ENCODE measurements at places on chromosomes 4 and X.

DNA sequence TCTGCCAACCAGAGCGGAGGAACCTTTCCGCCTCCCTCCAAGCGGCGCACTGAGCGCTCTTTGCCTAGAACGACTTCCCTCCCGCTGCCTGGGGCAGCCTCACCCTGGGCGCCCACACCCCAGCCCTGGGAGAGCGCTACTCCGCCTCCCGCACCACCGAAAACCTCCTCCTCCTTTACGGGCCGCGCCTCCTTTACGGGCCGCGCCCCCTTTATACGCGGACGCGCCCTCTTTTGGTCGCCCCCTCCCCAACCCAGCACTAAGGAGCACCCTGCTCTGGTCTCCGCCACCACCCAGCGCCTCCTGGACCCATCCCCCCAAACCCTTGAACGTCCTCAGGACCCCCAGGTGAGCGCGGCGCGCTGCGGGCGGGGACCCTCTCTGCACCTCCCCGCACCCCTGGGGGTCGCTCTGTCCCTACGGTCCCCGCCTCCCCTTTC, 586 bp upstream of the NSG1 start:
- peak; percentile 38 for DNase-seq

- DNase-seq = no peak
Measured at GRCh38 chr4:4394644-4395043, 7.7 kb downstream of the NSG1 start.

GRCh38 chrX:8987672-8988250, 46.2 kb downstream of the FAM9B start:
- no peak for DNase-seq

DNA sequence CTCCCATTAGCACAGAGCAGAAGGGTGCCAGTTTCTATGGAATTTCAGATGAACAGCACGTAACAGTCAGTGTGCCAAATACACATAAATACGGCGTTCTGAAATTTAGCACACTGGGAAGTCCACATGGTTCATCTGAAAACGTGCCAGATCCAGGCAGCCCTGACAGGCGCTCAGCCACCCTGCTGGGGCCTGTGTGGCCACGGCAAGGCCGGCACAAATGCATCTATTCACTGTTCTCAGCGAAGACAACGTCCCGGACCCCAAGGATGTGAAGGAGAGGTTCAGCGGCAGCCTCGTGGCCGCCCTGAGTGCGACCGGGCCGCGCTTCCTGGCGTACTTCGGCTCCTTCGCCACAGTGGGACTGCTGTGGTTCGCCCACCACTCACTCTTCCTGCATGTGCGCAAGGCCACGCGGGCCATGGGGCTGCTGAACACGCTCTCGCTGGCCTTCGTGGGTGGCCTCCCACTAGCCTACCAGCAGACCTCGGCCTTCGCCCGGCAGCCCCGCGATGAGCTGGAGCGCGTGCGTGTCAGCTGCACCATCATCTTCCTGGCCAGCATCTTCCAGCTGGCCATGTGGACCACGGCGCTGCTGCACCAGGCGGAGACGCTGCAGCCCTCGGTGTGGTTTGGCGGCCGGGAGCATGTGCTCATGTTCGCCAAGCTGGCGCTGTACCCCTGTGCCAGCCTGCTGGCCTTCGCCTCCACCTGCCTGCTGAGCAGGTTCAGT, 15.6 kb downstream of the DGKQ start:
- no peak for DNase-seq

GRCh38 chrX:111124418-111124817, 28.4 kb downstream of the PAK3 start:
- DNase-seq = no peak

DNA sequence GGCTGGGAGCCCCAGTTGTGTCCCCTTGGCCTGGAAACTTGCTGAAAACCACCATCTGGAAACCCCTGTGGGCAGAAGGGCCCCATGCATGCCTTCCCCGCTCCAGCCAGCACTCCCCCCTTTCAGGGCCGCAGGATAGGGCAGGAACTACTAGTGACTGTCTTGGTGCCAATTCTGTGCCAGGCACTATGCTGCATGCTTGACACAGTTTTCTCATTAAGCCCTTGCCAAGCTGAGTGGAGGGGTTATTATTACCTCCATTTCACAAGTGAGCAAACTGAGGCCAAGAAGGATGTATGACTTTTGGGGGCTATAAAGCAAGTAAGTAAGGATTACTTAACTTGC, 73.6 kb upstream of the PJA1 start:
- no peak for DNase-seq

DNA sequence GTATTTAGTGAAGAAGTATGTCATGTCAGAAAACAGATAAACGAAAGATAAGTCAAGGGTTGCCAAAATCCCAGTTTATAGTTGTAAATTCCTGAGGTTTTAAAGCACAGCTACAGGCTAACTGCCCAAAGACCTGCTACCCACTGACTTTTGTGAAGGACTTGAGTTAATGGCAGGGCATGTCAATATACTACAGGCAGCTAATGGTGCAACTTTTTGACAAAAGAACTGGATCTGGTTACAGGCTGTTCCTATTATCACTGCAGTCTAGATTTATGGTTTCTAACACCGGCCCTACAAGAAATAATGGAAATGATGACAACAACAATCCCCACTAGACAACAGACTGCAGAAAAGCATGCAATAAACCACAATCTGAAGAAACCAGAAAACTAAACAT, 6.4 kb downstream of the SCML2 start:
- no peak for DNase-seq

Measured in right lung (tissue), 10 donors.